ENCODE measurements at places on chromosomes 3 and 15. TPM values are rescaled to one million over a fixed set of nuclear protein-coding genes. Genes with fewer than 3 reads are reported as not detected.

- H3K27ac ChIP-seq: peak overlapping the region; percentile 54
- no peaks in the 10 kb centered on the region for H3K36me3 ChIP-seq
- no peak for DNase-seq
- no peak overlapping the region for H3K4me3 ChIP-seq
- H3K4me1 ChIP-seq: no peaks in the 10 kb centered on the region
Observed at GRCh38 chr15:62223020-62223419, 57.9 kb upstream of the C2CD4B start.

DNA sequence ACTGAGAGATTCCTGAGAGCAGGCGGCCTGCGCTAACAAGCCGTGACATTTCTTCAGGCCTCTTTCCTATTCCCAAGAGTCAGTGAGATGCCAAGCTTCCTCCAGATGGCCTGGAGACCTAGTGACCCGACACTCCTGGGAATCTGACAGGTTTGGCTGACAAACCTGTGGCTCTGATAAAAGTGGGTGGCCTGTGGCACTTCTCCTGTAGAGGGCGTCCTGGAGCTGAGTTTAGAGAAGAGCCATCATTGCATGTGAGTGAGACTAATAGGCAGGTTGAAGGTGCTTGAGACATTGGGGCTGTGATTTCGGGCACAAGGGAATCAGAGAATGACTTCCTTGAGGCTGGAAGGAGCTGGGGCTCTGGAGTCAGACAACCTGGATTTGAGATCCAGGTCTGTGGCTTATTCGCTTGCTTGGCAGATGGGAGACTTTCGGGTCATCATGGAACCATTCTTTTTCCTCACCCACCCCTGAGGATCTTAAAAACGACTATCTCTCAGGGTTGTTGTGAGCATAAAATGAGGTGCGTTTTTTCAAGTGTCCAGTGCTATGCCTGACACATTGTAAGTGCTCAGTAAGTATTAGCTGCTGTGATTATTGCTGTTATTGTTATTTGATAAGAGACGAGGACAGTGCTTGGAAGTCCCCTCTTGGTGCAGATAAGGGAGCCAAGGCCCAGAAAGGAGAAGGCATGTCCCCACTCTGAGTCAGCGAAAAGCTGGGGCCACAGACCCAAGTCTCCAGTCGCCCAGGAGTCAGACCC, 77.2 kb downstream of the SCN10A start:
- H3K36me3 ChIP-seq: no peaks in the 10 kb centered on the region
- no peak overlapping the region for H3K27ac ChIP-seq
- no peak overlapping the region for H3K4me3 ChIP-seq
- peaks cover 5% of the 10 kb centered on the region for H3K27me3 ChIP-seq

DNA sequence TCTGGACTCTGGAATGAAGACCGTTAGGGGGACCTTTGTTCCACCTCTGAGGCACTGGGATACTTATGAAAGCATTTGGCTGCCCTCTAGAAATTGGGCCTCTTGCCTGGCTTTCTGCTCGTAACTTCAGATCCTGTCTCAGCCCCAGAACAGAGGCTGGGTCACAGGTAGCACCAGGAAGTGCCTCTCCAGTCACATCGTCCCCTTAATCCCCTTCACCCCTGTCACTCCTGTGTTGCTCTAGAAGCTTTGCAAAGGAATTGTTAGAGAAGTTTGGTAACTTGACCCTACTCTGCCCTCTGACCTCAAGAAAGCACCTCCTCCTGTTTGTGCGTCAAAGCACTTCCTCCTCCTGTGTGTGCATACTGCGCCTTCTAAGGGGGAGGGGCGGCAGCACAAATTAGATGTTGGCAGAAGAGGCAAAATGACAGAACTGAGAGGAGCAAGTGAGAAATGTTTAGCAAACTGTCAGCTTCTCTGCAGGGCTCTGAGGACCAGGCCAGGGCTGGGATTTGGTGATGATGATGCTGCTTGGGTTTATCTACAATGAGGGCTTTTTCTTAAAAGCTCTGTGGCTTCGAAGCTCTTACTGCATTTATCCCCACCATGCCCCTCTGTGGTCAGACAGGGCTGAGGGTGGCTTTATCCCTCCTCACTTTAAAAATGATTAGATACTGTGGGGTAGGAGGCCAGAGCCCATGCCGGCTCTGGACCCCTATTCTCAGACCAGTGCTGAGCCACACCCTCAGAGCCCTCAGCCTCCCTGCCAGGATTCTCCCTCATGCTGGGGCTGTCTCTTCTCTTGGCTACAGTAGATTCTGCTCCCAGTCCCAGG, 76.2 kb downstream of the LARS2 start:
- no peak overlapping the region for H3K4me3 ChIP-seq
- peak; percentile 8 for DNase-seq
- H3K36me3 ChIP-seq: peaks cover 29% of the 10 kb centered on the region
- H3K4me1 ChIP-seq: peaks cover 33% of the 10 kb centered on the region
- no peak overlapping the region for H3K27ac ChIP-seq

DNA sequence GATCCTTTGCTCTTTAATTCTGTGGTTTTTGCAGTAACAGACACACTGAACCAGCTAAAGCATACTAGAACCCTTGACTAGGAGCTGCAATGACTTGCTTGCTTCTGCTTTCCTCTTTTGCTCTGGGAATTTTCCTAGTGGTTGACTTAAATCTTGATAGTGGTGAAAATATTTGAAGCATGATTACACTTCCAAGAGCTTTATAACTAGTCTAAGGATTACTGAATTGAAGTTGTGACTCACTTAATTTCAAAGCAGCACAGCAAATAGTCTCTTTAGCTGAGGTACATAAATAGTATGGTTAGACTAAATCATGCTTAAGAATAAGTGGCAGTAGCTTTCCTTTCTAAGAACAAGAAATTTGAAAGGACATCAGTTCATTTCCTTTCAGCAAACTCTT, 513.5 kb upstream of the GBE1 start:
- H3K36me3 ChIP-seq: no peaks in the 10 kb centered on the region
- H3K4me1 ChIP-seq: no peaks in the 10 kb centered on the region
- DNase-seq: no peak
- no peaks in the 10 kb centered on the region for H3K27me3 ChIP-seq
- no peak overlapping the region for H3K4me3 ChIP-seq
- no peak overlapping the region for H3K27ac ChIP-seq

DNA sequence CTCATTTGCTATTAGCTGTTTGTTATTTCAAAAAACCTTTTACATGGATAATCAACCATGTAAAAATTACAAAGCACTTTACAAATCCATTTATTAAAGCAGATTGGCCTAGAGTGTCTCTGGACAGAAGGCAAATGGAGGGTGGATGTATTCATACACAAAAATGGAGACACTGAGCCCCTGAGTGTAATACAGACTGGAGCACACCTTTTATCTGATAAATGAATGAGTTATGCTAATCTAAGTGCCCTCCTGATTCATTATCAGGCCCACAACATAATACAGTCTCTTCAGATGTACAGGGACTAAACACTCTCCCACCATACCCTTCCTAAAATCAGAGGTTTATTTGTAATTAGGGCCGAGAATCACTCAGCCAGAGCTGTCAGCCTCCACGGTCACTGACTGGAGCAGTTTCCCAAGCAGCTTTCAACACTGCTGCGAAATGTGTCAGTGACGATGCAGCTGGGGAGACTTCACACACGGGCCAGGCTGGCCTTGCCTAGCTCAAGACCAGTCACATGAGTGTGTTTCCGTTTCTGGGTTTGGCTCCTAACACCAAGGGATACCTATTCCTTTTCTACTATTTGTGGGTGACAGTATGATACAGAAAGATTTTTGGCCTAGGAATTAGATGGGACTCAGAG, 271.8 kb downstream of the ZIC1 start:
- H3K36me3 ChIP-seq: no peaks in the 10 kb centered on the region
- no peak overlapping the region for H3K4me3 ChIP-seq
- H3K4me1 ChIP-seq: no peaks in the 10 kb centered on the region

DNA sequence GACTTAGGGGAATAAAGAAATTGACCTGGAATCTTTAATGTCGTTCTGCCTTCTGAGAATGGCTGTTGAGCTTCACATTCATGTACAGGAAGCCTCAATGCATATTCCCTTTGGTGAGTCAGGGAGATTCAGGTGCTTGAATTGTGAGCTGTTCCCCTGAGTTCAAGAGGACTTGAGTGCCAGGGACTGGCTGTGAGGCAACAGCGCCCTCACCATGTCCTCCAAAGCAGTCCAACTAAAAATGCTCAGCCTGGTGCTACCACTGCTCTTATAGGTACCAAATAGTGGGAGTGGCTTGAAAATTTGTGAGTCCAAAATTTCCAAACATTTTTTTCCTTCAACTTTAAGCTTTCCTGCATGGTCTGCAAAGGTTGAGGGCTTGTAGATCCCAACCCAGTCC, 54.1 kb downstream of the LEO1 start:
- H3K4me1 ChIP-seq: no peaks in the 10 kb centered on the region
- DNase-seq: no peak
- H3K27me3 ChIP-seq: no peaks in the 10 kb centered on the region
- no peak overlapping the region for H3K4me3 ChIP-seq
- no peak overlapping the region for H3K27ac ChIP-seq
- peaks cover 9% of the 10 kb centered on the region for H3K36me3 ChIP-seq

GRCh38 chr3:46130631-46131310, 77.3 kb downstream of the CCR1 start:
- peaks cover 9% of the 10 kb centered on the region for H3K36me3 ChIP-seq
- peaks cover 3% of the 10 kb centered on the region for H3K27me3 ChIP-seq
- no peak overlapping the region for H3K27ac ChIP-seq
- H3K4me3 ChIP-seq: no peak overlapping the region
- H3K4me1 ChIP-seq: peaks cover 60% of the 10 kb centered on the region
- DNase-seq: no peak

DNA sequence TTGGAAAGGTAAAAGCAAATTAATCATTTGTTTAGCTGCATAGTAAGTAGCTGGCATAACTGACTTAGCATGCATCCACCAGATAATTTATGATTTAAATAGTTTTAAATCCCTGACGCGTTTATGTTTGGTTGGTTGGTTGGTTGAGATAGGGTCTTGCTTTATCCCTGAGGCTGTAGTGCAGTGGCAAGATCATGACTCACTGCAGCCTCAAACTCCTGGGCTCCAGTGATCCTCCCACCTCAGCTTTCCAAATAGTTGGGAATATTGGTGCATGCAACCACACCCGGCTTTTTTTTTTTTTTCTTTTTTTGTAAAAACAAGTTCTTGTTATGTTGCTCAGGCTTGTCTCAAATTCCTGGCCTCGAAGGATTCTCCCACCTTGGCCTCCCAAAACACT, 263.4 kb downstream of the MCTP2 start:
- H3K4me3 ChIP-seq: no peak overlapping the region
- H3K27ac ChIP-seq: no peak overlapping the region
- H3K36me3 ChIP-seq: no peaks in the 10 kb centered on the region
- no peaks in the 10 kb centered on the region for H3K4me1 ChIP-seq

- no peaks in the 10 kb centered on the region for H3K27me3 ChIP-seq
- H3K4me3 ChIP-seq: no peak overlapping the region
- H3K27ac ChIP-seq: no peak overlapping the region
- no peaks in the 10 kb centered on the region for H3K36me3 ChIP-seq
Observed at GRCh38 chr3:162774613-162775100, 1278.0 kb downstream of the OTOL1 start.

LDHAL6B gene
- total RNA-seq: not detected

TSEN2 gene
- total RNA-seq: 33.5 TPM

GPR149 gene
- not detected for total RNA-seq

BOC gene
- 2.1 TPM for total RNA-seq

CPNE4 gene
- 0.10 TPM for total RNA-seq

Measured in activated T-helper 1 cell treated with anti-CD3 and anti-CD28 coated beads, Interleukin-12 subunit alpha, Interleukin-12 subunit beta, Interleukin-2, Interleukin-4 antibody, amounts not matched to agents 30 ng/mL and 10 ng/mL and 1 ng/mL, durations not matched to agents 14 hours and 24 hours and 36 hours (primary cell).